CD4-positive, alpha-beta memory T cell (primary cell): ENCODE measurements at places on chromosomes 5 and 9.
A peak's percentile ranks its signal among the peaks of the same experiment; 100 is the strongest.

- no peak for DNase-seq
Observed at GRCh38 chr9:10265153-10265631, 347.6 kb downstream of the PTPRD start.

DNA sequence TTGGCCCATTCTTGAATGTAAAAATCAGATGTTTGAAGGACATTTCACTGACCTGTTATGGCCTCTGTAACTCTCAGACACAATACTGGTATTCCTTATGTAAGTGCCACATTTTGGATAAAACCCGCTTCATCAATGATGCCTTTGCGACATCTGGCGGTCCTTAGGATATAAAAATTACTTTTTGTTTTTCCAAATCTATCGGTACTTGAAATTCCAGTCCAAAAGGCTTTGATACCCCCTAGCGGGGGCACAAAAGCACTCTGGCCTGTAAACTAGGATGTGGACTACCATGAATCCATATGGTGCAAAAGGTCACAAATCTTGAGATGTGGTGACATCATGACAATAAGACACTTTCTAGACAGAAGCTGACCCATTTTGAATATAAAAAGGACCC lies 291.8 kb downstream of the KIAA0825 start:
- no peak for DNase-seq

DNA sequence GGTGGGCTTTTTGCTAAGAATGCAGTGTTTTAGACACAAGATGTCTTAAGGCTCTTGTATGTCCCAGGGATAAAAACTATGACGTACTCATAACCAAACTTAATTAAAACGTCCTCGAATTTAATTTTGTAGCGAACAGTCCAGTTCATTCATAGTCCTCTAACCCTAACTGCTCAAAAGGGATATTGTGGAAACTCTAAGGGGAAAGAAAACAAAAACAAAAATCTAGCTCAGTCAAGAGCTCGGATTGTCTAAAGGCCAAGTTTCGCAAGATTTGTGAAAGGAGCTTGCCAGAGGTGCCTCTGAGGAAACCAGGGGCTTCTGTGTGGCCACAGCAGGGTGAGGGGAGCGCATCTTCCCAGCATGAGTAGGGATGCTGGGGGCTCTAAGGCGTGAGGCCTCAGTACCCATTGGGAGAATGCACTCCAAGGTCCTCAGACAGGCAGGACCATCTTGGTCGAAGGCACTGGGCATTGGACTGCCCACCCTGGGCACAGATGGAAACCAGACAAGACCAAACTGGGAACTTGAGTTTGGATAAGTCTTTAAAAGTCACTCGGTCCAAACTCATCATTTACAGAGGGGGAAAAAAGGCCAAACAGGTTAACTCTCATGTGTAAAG lies 71.8 kb downstream of the PRRT1B start:
- no peak for DNase-seq

DNA sequence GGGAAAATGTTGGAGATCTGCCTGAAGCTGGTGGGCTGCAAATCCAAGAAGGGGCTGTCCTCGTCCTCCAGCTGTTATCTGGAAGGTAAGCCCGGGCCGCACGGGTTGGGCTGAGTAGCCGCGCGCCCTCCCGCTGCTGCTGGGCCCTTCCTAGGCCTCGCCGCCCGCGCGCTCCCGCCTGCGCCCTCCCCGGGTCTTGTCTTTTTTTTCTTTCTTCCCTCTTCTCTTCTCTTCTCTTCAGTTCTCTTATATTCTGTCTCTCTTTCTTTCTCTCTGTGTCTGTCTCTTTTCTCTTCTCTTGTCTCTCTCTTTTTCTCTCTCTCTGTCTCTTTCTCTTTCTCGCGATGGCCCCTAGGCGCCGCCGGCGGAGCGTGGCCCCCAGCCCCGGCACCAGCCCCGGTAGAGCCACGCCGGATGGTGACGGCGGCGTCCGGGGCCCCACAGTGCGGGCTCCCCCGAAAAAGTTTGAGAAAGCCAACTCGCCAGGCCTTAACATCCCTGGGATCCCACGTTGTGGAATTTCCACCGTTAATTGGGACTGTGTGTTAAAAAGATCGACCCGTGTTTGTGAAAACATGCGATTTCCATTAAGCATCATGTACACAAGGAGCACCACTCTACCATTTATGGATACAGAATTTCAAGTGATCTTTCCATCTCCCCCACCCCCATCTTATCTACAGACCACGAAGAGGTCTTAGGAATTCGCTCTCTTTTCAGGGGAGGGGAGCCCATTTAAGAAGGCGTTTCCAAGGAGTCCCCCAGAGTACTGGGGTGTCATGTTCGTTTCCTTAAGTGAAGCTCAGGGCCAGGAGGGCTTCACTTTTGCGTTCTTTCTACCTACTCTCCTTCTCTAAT lies 616 bp downstream of the ABL1 start:
- peak; percentile 1 for DNase-seq

- no peak for DNase-seq
Observed at GRCh38 chr5:174235221-174236011, 189.9 kb downstream of the NSG2 start.

DNA sequence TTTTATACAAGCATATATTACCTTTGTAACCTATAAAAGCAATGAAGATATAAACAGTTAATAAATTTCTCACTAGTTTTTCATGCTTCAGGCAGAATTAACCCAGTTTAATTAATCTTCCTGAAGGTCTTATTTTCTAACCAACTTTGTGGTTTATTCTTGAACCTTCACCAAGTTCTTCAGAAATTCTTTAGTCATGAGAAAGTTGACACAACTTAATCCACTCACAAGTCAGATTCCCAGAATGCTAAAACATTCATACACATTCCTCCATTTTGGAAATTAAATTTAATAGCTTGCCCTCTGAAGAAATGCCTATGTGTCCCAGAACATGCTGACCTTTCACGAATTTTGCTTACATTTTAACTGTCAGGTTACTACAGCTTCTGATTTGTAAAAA lies 105.4 kb upstream of the PAM start:
- no peak for DNase-seq
